AG08396 (cell line): ENCODE measurements at places on chromosomes 5 and 9.

DNA sequence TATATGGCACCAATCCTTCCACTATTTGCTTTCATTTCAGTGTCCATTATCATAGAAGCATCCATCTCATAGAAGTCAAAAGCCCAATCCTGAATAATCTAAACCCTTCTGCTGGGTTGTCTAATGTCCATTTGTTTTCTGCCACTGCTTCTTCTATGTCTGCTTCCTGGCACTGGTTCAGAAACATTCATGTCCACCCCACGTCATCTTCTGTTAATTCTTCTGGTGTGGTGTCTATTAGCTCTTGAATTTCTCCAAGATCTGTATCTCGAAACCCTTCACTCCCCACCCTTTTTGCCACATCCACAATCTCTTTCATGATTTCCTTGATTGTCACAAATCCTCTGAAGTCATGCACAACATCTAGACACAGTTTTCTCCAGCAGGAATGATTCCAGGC lies 23.2 kb upstream of the GOLGA1 start:
- DNase-seq: no peak

- peak; percentile 88 for DNase-seq
These were observed 13.3 kb downstream of the SPATA9 start for GRCh38 chr5:95669540-95669939.

DNA sequence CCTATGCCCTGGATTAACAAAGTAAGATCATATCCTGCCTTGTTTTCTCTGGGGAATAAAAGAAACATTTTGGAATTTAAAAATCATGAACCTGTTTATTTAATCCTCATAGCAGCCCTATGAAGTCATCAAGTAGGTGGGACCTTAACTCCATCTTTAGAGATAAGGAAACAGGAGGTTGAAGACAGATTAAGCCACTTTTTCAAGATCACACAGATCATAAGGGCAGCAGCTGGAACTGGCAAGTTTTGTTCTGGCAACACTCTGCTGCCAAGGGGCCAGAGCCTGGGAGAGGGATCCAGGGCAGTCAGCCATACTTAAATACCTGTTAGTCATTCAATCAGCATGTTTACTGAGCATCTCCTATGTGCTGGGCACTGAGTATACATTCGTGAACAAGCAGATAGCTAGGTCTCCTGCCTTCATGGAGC lies 63.7 kb downstream of the SLC1A1 start:
- peak; percentile 8 for DNase-seq

GRCh38 chr5:54302267-54302687 lies 8.1 kb downstream of the ARL15 start:
- no peak for DNase-seq

DNA sequence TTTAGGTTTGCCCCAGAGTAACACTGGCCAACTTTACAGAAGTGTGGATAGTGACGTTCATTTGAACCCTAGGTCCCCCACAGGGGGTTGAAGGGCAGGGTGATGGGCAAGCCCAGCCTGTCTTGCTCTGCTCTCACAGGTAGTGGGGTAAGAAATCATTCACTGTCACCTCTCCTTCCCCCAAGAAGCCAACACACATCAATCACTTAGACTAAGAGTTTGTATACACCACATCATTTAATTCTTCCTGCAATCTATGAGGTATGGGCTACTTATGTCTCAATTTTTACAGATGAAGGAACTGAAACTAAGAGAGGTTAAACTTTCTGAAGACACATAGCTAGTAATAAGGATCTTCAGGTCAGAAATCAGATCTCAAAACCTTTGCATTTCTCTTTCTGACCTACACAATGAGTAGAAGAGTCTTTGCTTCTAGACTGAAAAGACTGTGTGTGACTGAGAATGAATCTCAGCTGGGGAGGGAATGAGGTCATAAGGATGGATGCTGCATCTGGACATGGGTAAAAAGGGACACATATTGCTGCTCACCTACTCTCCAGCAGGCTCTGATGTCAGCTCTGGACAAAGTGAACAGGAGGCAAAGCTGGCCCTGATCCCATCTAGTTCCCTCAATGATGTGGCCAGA lies 81.0 kb upstream of the EQTN start:
- no peak for DNase-seq

DNA sequence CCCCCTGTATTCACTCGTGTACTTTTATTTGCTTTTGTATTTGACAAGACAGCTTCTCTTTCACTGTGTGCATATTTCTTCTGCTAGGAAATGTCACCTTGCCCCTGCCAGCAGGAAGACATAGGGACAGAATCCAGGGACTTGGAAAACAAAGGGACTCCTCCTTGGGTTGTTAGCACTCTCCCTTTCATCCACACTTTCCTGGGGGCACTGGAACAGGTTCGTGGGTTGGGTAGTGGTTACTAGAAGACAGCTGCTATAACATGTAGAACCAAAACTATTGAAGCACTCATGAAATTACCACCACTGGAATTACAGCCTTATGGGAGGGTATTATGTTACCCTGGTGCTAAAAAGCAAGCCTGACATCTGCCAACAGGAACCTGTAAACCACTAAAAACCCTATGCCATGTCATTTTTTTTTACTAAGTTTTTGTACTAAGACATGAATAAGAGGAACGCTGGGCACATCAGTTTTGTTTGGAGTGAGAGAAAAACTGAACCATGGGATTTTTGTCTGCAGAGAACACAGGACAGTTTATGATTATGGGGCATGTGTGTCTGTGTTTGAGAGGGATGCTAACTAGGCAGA lies 4.7 kb upstream of the CCL28 start:
- no peak for DNase-seq

GRCh38 chr5:177430140-177430951 lies 3.9 kb downstream of the GRK6 start:
- no peak for DNase-seq

DNA sequence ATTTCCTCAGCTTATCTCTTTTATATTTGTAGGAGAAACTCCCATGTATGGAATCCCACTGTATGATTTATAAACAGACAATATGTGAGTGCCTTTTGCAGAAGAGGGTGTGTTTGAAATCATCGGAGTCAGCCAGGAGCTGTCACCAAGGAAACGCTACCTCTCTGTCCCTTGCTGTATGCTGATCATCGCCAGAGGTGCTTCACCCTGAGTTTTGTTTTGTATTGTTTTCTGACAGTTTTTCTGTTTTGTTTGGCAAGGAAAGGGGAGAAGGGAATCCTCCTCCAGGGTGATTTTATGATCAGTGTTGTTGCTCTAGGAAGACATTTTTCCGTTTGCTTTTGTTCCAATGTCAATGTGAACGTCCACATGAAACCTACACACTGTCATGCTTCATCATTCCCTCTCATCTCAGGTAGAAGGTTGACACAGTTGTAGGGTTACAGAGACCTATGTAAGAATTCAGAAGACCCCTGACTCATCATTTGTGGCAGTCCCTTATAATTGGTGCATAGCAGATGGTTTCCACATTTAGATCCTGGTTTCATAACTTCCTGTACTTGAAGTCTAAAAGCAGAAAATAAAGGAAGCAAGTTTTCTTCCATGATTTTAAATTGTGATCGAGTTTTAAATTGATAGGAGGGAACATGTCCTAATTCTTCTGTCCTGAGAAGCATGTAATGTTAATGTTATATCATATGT lies 18.0 kb upstream of the CTSL start:
- no peak for DNase-seq

GRCh38 chr9:21817176-21817575 lies 14.7 kb downstream of the MTAP start:
- peak; percentile 48 for DNase-seq

DNA sequence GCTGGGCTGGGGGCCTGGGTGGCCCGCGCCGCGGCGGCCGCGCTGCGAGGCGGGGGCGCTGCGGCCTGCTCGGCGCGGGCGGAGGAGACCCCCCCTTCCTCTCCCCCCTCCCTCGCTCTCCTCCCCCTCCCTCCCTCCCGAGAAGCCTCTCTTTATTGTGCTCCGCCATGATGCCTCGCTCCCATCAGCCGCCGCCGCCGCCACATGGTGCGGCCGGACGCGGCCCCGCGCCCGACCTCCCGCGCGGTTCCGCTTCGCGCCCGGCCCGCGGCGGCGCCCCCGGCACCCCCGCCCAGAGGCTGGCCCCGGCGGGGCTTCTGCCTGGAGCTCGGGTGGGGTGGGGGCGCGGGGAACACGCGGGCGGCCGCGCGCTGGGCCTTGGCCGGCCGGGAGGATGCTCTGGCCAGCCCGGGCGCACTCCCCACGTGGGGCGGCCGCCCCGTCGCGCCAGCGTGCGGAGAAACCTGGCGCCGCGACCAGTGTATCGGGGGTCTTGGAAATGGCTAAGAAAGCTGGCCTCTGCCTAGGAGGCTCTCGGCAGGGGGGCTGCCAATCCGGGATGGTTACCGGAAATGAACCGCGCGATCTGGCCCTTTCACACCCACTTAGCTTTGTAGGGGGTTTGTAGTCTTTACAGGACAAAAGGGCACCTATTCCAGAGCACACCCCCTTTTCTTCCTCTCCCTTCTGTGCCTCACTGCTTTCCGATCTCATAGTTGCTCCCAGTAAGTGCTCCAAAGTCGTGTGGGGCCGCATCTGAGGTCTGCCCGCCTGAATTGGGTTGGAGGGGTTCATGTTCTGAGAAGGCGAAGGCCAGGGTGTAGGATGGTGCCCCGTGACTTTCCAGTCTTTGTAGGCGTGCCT lies 1.0 kb downstream of the SET start:
- peak; percentile 82 for DNase-seq

DNA sequence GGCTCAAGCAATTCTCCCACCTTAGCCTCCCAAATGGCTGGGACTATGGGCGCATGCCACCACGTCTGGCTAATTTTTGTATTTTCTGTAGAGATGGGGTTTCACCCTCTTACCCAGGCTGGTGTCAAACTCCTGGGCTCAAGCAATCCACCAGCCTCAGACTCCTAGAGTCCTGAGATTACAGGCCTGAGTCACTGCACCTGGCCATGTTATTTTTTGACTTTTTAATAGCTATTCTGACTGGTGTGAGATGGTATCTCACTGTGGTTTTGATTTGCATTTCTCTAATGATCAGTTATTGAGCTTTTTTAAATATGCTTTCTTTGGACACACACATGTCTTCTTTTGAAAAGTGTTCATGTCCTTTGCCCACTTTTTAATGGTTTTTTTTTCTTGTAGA lies 38.2 kb downstream of the FBXW2 start:
- DNase-seq: no peak

DNA sequence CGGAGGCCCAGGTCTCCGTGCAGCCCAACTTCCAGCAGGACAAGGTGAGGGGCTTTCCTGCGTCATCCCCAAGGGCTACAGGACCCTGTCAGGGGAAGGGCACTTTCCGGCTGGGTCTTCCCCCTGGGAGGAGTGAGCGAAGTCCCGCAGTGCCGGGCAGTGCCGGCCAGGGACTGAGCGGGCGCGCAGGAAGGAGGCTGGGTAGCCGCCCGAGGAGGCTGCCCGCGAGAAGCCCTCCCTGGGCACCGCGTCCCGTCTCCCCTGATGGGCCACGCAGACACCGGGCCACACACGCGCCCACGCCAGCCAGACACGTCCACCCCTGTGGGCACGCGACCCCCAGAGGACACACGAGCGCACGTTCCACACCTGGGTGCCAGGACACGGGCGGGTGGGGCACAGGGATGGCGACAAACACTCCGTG lies 357 bp downstream of the PTGDS start:
- no peak for DNase-seq

GRCh38 chr5:180127682-180128670 lies 56.4 kb upstream of the RNF130 start:
- DNase-seq: no peak

GRCh38 chr5:163642904-163643303 lies 137.5 kb downstream of the MAT2B start:
- no peak for DNase-seq

DNA sequence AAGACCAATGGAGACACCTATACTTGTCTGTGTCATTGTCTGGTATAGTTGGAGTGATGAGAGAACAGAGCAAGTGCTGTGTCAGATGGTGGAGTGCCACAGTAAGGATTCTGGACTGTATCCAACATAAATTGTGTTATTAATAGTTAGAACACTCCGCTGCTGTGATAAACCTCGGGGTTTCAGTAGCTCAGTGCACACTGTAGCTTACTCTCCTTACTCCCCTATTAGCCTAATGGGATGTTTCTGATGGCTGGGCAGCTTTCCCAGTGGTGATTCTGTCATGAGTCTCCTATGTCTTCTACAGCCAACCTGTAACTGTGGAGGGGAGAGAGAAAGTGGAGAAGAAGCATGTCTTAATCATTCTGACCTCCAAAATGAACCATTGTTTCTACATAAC lies 127.6 kb upstream of the PTCH1 start:
- no peak for DNase-seq
